Activated T-helper 1 cell treated with anti-CD3 and anti-CD28 coated beads, Interleukin-12 subunit alpha, Interleukin-12 subunit beta, Interleukin-2, Interleukin-4 antibody, amounts not matched to agents 30 ng/mL and 10 ng/mL and 1 ng/mL, durations not matched to agents 14 hours and 24 hours and 36 hours (primary cell): ENCODE measurements at places on chromosomes 16 and 17. TPM values are rescaled to one million over a fixed set of nuclear protein-coding genes. Genes with fewer than 3 reads are reported as not detected.

The SLC16A5 gene
- 5.5 and 7.2 TPM in 2 replicates for total RNA-seq

The NPIPA3 gene
- 2.1 and 2.7 TPM in 2 replicates for total RNA-seq

The CLDN7 gene
- 0.15 and 0.60 TPM in 2 replicates for total RNA-seq

The KRT17 gene
- total RNA-seq: 0.24 TPM in 1 of 2 replicates, not detected in the other

The HAGHL gene
- 15.8 and 19.1 TPM in 2 replicates for total RNA-seq

The ZFP3 gene
- total RNA-seq: 1.9 and 2.0 TPM in 2 replicates
